ENCODE measurements at places on chromosomes 7 and 10. TPM values are rescaled to one million over a fixed set of nuclear protein-coding genes. Genes with fewer than 3 reads are reported as not detected.

DNA sequence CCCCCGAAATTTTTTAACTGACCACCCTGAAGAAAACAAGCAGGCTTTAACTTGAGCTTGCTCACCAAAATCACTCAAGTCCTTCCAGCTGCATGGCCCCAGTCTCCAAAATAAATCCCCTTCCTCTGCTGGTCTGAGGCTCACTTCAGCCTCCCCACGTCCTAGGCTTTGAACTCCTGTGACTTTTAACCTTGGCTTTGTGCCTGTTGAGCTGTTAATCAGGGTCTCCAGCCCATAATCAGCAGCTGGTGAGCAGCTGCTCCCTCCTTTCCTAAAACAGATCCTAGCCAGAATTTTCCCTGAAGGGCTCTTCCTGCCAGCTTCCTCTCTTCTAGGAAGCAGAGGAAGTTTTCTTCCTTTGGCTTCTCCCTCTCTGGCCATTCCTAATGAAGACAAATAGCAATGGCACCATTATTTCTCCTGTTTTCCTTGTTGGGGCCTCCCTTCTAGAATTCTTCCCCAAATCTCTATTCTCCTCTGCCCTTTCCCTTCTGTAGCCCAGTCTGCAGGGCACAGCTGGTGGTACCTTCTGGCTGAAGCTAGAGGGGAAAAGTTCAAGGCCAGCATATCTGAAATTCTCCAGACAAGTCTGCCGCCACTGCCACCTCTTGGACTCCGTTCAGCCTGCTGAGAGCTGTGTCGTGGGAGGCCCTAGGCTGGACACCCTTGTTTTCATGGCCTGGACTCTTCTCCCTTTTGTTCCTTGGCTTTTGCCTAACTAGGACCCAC lies 152.1 kb downstream of the NOC3L start:
- DNase-seq: no peak

DNA sequence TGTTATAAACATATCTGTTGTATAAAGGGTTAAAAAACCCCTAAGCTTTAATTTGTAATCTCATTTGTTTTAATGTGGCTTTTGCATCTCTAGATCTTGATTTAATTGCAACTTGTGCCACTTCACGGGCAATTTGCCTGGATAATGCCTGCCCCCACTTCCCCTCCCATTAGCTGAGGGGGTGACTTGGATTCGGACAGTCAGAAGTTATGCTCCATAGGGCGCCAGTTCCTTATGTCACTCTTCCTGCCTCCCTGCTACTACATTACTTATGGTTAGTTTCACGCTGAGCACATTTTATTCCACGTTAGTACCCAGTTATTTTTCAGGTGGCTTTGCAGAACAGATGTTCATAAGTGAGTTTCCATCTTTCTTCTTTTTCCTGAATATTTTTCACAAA lies 1015.2 kb upstream of the PHF14 start:
- no peak for DNase-seq

Gene RUFY2
- 6.6 TPM for polyA plus RNA-seq

DNA sequence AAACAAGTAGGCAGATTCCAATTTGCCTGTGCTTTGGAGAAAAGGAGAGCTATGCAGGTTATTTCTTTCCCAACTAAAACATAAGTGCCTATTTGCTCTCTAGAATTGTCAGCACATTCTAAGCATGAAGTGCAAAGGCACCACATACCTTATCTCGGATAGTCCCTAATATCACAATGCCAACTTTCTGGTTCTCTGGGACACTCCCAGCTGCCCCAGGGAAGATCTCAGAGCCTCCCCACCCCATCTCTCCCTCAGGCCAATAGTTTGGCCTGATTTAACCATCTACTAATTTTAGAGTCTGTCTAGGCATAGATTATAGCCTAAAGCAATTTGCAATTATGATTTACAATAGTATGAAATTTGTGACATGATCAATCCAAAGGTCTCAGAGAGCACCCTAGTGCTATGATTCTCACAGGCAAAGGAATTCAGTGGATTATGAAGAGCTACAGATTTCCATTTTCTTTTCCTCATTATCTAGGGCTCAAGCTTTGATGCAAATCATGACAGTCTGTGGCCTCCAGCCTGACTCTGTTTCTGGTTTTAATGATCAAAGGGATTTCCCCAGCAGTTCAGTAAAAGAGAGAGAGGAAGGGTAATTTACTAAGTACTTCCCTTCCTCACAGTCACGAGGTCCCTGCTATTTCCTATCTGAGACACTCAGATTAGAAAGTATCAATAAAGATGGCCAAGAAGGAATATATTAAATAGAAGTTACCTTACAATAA lies 29.0 kb upstream of the IL6 start:
- DNase-seq: no peak

- no peak for DNase-seq
These were observed 507.1 kb downstream of the LRMDA start for GRCh38 chr10:75938380-75939122.

GRCh38 chr7:152307902-152308301 lies 127.9 kb downstream of the KMT2C start:
- DNase-seq: no peak

- DNase-seq: no peak
These were observed 43.4 kb downstream of the SHTN1 start for GRCh38 chr10:116961406-116962251.

GRCh38 chr7:101235522-101235921 lies 2.1 kb downstream of the CLDN15 start:
- DNase-seq: peak; percentile 66

Gene AKR1C2
- polyA plus RNA-seq: 2.3 TPM

- no peak for DNase-seq
These were observed 156.3 kb upstream of the TMEM106B start for GRCh38 chr7:12054830-12055229.

Gene PTPN20
- polyA plus RNA-seq: 0.39 TPM

Gene CHAT
- not detected for polyA plus RNA-seq

GRCh38 chr10:76191336-76191735 lies 759.9 kb downstream of the LRMDA start:
- no peak for DNase-seq

- DNase-seq: no peak
These were observed 7.4 kb downstream of the IGF2BP3 start for GRCh38 chr7:23462846-23463245.

DNA sequence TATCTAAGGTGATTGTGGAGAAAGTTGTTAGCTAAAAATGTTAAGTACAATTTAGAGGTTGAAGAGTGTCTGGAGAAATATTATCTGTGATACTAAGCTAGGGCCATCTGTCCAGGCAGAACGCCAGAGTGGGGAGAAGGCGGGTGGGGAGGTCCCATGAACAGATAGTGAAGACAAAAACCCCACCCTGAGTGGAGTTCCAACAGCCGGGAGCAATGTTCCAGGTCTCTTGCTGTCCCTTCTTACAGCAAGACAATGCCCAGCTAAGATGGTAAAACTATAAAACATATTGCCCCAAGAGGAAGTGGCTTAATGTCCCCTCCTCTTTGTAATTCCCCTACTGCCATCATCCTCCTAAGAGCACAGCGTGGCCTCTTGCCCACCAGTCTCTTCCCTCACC lies 10.4 kb upstream of the IL15RA start:
- no peak for DNase-seq

- no peak for DNase-seq
These were observed 43.8 kb downstream of the SHOC2 start for GRCh38 chr10:110963162-110963561.

Gene SFTPA1
- polyA plus RNA-seq: 0.30 TPM

Gene DKK1
- 4.9 TPM for polyA plus RNA-seq

- no peak for DNase-seq
These were observed 2.9 kb upstream of the TMEM72 start for GRCh38 chr10:44908066-44908749.

Gene EPHA1
- polyA plus RNA-seq: 0.80 TPM

DNA sequence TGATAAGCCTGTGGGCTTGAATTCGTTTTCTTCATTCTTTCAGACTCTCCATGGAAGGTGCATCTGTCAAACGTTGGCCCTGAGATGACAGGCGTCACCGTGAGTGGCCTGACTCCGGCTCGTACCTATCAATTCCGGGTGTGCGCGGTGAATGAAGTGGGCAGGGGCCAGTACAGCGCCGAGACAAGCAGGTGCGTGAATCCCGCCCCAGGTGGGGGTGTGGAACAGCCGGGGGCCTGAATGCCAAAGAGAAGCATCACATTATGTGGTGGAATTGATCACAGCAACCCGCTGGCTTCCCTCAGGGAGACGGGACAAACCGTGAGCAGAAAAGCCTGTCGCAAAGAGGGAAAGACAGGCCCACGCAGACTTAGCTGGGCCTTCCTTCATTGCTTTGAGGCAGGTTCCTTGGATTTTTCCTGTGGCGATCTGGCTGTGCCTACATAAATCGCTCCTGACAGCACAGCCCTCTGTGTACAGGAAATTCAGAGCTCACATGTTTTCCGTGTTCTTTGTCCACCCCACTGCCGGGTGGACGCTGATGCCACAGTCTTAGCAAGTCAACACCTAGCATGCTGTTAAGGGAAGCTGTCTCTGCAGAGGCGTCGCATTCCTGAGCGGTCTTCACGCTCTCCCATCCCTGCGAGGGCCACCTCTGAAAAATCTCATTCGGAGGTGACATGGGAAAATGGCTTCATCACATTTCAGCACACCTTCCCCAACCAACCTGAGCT lies 671.0 kb upstream of the FOXK1 start:
- DNase-seq: peak; percentile 62

DNA sequence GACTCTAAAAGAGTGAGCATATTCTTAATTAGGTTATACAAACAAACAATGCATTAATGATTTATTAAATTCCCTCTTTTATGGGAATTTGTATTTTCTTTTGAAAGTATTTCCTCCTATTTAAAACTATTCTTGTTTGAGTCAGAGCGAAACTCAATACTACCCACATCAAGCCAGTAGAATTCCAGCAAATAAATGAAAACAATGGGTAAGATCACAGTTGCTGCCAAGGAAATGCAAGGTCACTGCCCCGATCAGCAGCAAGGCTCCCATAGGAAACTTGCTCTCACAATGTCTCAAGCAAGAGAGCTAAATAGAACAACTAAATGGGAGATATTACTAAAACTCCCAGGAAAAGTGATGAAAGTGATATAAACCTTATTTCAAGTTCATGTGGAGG lies 206.3 kb downstream of the THSD7A start:
- no peak for DNase-seq

All from spleen (tissue), 13 donors.